H1 (cell line): ENCODE measurements at places on chromosomes 6 and 20. TPM values are rescaled to one million over a fixed set of nuclear protein-coding genes. Genes with fewer than 3 reads are reported as not detected.

The ZSCAN31 gene
- total RNA-seq = 7.0 and 8.8 TPM in 2 replicates

The DYNLT2 gene
- total RNA-seq = 1.6 and 1.8 TPM in 2 replicates

The ALDH5A1 gene
- total RNA-seq = 2.4 and 4.1 TPM in 2 replicates

The GSTA2 gene
- total RNA-seq = not detected in 2 replicates

The SESN1 gene
- 15.0 and 15.6 TPM in 2 replicates for total RNA-seq

The RNF144B gene
- total RNA-seq = 9.8 and 11.2 TPM in 2 replicates

The LBP gene
- total RNA-seq = 0.48 and 0.63 TPM in 2 replicates

DNA sequence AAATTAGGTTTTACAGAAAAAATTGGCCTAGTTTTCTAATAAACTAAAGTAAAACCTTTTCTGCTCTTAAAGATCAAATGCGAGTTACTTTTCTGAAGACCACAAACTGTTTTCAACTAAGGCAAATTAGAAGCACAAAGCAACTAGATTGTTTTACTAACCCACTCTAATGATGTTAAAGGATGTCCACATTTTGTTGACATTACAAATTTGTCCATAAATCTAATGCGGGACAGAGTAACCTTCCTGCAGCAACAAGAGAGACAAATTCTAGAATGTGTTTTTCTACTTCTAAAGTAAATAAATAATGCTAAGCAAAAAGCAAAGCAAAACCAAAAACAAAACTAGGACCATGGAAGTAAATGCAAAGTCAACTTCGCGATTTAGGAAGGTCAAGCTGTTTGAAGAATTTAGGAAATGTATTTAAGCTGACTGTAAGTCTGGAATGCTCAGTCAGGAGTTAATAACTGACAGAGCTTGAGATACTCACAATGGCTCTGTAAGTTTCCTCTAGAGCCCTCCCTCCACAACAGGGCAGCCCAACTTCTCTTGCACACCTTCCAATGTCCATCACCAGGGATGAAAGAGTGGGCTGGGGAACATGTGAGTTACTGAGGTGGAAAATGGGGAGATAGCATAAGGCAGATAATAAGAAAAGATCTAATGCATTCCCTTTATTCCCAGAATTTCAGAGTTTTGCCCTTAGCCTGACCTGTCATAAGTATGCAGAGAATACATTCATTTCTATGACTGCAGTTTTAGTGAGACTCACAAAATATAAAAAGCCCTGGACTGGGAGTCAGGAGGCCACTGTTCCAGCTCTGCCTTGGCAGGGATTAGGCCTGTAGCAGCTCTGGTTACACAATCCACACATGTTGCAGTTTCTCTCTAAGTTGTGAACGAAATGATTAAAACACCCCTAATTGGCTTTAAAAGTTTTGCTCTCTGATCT lies 158.8 kb downstream of the FOXA2 start:
- no peak for DNase-seq
- peaks cover 17% of the 10 kb centered on the region for H3K27me3 ChIP-seq
- H3K4me3 ChIP-seq = no peak overlapping the region
- peaks cover 3% of the 10 kb centered on the region for H3K4me1 ChIP-seq
- H3K27ac ChIP-seq = no peak overlapping the region
- H3K36me3 ChIP-seq = no peaks in the 10 kb centered on the region

DNA sequence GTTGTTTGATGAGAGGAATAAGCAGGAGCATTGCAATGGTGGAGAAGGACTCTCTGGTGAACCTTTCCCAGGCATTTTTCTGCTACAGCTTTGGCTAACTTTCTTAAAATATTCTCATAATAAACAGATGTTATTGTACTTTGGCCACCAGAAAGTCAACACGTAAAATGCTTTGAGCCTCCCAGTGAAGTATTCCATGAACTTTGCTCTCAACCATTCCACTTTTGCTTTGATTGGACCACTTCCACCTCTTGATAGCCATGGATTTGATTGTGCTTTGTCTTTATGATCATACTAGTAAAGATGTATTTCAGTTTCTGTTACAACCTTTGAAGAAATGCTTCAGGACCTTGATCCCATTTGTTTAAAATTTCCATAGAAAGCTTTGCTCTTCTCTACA lies 241.1 kb downstream of the TENT5A start:
- H3K36me3 ChIP-seq = no peaks in the 10 kb centered on the region; the same call in 1 of the 2 replicates
- no peaks in the 10 kb centered on the region for H3K27me3 ChIP-seq
- DNase-seq = no peak
- no peak overlapping the region for H3K27ac ChIP-seq

DNA sequence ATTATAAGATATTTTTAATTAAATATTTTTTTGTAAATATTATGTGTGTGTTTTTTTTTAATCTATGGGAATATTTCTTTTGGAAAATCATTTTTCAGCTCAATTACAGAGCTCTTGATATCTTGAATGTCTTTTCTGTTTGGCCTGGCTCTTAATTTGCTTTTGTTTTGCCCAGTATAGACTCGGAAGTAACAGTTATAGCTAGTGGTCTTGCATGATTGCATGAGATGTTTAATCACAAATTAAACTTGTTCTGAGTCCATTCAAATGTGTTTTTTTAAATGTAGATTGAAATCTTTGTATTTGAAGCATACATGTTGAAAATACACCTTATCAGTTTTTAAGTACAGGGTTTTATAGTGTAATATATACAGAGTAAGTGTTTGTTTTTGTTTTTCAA lies 2.6 kb downstream of the ID4 start:
- no peak overlapping the region for H3K4me3 ChIP-seq
- peaks cover 4% of the 10 kb centered on the region; the same call in 1 of the 2 replicates for H3K27me3 ChIP-seq
- DNase-seq = no peak
- no peak overlapping the region for H3K27ac ChIP-seq
- H3K36me3 ChIP-seq = no peaks in the 10 kb centered on the region

- H3K4me1 ChIP-seq = no peaks in the 10 kb centered on the region; the same call in 1 of the 2 replicates
- no peaks in the 10 kb centered on the region for H3K27me3 ChIP-seq
- no peak overlapping the region for H3K27ac ChIP-seq
- DNase-seq = no peak
- no peak overlapping the region for H3K4me3 ChIP-seq
Observed at GRCh38 chr6:147381712-147382111, 126.8 kb upstream of the SAMD5 start.

GRCh38 chr20:48800177-48800576 lies 27.6 kb downstream of the PREX1 start:
- H3K27me3 ChIP-seq = no peaks in the 10 kb centered on the region
- no peak overlapping the region for H3K27ac ChIP-seq
- no peak overlapping the region for H3K4me3 ChIP-seq
- DNase-seq = no peak
- peaks cover 10% of the 10 kb centered on the region for H3K4me1 ChIP-seq

GRCh38 chr6:69795469-69796072 lies 1.2 kb downstream of the LMBRD1 start:
- no peaks in the 10 kb centered on the region for H3K36me3 ChIP-seq
- no peak for DNase-seq
- H3K27me3 ChIP-seq = no peaks in the 10 kb centered on the region
- peaks cover 8% of the 10 kb centered on the region for H3K4me1 ChIP-seq

DNA sequence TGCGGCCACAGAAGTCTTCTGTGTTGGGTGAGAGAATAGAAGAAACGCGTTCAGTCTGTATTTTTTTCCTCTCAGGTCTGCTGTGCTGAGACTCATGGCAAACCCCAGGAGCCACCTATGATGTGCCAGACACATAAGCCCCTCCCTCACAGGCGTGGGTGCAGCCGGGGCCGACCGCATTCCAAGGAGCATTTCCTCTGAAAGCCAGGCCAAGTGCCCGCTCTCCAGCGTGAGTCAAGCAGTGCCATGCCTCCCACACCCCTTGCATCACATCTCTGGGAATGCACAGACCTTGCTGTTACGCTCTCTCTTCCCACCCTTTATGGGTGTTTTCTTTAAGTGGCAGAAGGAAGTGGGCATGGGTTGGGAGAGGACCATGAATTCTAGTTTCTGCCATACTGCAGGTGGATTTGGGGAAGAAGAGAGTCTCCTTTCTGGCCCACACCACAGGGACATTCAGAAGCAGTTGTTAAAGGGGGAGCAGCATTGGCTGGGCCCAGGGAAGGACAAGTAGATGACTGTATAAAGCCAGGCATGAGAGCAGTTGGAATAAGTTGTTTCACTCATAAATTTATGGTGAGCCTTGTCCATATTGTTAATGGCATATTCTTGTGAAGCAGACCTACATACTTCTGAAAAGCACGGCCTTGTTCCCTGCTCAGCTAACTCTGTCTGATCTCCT lies 37.1 kb upstream of the TFAP2A start:
- DNase-seq = no peak
- H3K27ac ChIP-seq = no peak overlapping the region
- H3K27me3 ChIP-seq = no peaks in the 10 kb centered on the region
- H3K4me1 ChIP-seq = no peaks in the 10 kb centered on the region; the same call in 1 of the 2 replicates
- no peak overlapping the region for H3K4me3 ChIP-seq

- no peaks in the 10 kb centered on the region for H3K36me3 ChIP-seq
- no peak overlapping the region for H3K27ac ChIP-seq
- H3K4me1 ChIP-seq = peaks cover 21% of the 10 kb centered on the region; the same call in 1 of the 2 replicates
- DNase-seq = no peak
- H3K4me3 ChIP-seq = no peak overlapping the region
Observed at GRCh38 chr6:24933868-24934401, 1.8 kb downstream of the RIPOR2 start.

DNA sequence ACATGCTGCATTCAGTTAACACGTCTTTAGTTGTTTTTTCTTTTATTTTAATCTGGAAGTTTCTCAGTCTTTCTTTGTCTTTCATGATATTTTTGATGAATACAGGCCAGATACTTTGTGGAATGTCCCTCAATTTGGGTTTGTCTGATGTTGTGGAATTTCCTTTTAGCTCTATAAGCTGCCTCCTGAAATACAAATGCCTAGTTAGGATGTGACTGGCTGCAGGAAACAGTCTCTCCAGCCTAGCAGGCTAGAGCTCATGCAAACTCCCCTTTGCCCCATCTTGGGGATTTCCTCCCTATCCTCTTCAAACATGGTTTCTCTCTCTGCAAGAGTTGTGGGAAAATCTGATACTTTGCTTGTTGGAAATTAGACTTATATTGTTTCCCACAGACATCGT lies 89.3 kb upstream of the JAG1 start:
- no peaks in the 10 kb centered on the region for H3K27me3 ChIP-seq
- no peak overlapping the region for H3K4me3 ChIP-seq
- H3K36me3 ChIP-seq = no peaks in the 10 kb centered on the region

GRCh38 chr6:130148181-130148580 lies 74.6 kb downstream of the SAMD3 start:
- no peaks in the 10 kb centered on the region for H3K36me3 ChIP-seq
- H3K27me3 ChIP-seq = no peaks in the 10 kb centered on the region
- no peaks in the 10 kb centered on the region for H3K4me1 ChIP-seq
- no peak for DNase-seq
- H3K4me3 ChIP-seq = no peak overlapping the region

DNA sequence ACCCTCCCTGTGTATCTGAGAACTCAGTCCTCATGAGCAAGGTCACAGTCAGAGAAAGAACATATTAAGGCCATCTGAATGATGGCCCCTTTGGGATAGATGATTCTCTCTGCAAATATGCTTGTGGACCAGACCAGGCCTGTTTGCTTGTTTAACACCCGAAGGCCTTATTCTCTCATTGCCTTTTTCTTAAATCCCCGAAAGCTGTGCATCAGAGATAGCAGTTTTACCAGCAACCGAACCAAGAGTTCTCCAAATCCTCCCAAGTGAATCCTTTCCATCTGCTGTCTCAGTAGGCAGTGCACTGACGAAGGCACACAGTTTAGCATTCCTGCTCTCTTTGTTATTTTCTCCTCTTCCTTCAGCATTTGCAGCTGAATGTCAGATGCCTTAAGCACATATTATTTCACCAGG lies 79.8 kb downstream of the TRMT6 start:
- H3K36me3 ChIP-seq = no peaks in the 10 kb centered on the region
- H3K27me3 ChIP-seq = no peaks in the 10 kb centered on the region
- H3K27ac ChIP-seq = no peak overlapping the region
- no peak overlapping the region for H3K4me3 ChIP-seq
- peaks cover 7% of the 10 kb centered on the region for H3K4me1 ChIP-seq

GRCh38 chr6:149815788-149816187 lies 48.4 kb downstream of the LRP11 start:
- H3K27ac ChIP-seq = no peak overlapping the region
- DNase-seq = no peak
- 0 out of 2 replicates have a peak, but pooled peaks cover 2% of the 10 kb centered on the region for H3K36me3 ChIP-seq
- H3K4me3 ChIP-seq = no peak overlapping the region
- no peaks in the 10 kb centered on the region for H3K4me1 ChIP-seq

- H3K4me3 ChIP-seq = peak overlapping the region; percentile 27; the same call in 1 of the 2 replicates
- no peaks in the 10 kb centered on the region for H3K36me3 ChIP-seq
- 0 out of 2 replicates have a peak, but pooled peaks cover 2% of the 10 kb centered on the region for H3K4me1 ChIP-seq
- H3K27me3 ChIP-seq = no peaks in the 10 kb centered on the region
- DNase-seq = no peak
- no peak overlapping the region for H3K27ac ChIP-seq
Observed at GRCh38 chr6:112524071-112524470, 176.9 kb downstream of the RFPL4B start.

GRCh38 chr6:142802124-142802523 lies 142.9 kb downstream of the HIVEP2 start:
- peaks cover 4% of the 10 kb centered on the region for H3K4me1 ChIP-seq
- no peak overlapping the region for H3K27ac ChIP-seq
- no peak overlapping the region for H3K4me3 ChIP-seq
- no peaks in the 10 kb centered on the region for H3K27me3 ChIP-seq
- DNase-seq = no peak
- H3K36me3 ChIP-seq = no peaks in the 10 kb centered on the region

DNA sequence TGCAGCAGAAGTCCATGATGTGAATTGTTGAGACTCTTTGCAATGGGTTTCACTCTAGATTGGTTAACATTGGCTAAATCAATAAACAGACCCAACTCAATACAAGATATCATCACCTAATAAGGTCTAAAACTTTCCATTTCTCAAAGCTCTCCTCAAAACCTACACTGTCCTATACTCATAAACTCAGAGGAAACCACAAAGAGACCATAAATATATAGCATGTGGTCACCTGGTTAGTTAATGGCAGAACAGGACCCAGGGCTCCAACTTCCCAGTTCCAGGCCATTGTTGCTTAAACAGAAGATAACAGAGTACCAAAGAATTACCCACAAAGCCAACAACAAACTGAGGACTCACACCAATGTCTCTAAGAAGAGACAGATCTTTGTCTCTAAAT lies 12.0 kb downstream of the RTN4IP1 start:
- no peaks in the 10 kb centered on the region for H3K27me3 ChIP-seq
- no peak overlapping the region for H3K4me3 ChIP-seq
- peak overlapping the region; percentile 29; the same call in 1 of the 2 replicates for H3K27ac ChIP-seq
